ENCODE measurements at places on chromosomes 16 and 17.

- no peak for DNase-seq
Measured at GRCh38 chr16:77596261-77596660, 126.1 kb upstream of the NUDT7 start.

- no peak for DNase-seq
Measured at GRCh38 chr17:57422574-57423164, 166.3 kb downstream of the MSI2 start.

DNA sequence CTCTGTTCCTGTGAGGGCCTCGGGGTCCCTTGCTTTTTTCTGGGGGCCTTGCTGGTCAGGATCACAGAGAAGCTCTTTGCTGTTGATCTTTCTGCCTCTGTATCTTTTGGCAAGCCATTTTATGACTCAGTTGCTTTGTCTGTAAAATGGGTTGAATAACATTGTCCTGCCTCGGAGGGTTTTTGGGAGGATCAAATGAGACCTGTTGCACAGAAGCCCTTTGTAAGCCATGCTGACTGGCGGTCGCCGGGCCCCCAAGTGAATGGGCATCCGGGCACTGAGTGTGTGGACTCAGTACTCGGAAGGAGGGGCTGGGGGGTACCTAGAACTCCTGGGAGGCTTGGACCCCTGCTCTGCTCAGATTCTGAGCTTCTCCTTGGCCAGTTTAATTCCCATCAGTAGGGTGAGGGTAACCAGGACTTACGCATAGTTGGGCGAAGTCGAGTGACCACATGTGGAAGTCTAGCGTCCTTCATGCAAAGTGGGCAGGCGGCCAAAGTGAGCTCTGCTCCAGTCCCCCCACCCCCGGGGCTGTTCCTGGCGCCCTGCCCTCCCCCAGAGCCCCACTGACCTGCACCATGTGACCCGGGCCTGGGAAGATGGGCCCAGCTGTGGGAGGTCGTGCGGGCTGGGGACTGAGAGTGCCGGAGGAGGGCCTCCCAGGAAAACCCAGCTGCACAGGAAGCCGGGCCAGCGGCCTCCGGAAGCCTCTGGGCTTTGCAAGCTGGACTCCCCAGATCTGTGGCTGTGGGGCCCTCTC is 284.0 kb downstream of the SEC14L1 start:
- DNase-seq, result no peak

GRCh38 chr17:2120586-2121335 is 65.9 kb downstream of the HIC1 start:
- no peak for DNase-seq

DNA sequence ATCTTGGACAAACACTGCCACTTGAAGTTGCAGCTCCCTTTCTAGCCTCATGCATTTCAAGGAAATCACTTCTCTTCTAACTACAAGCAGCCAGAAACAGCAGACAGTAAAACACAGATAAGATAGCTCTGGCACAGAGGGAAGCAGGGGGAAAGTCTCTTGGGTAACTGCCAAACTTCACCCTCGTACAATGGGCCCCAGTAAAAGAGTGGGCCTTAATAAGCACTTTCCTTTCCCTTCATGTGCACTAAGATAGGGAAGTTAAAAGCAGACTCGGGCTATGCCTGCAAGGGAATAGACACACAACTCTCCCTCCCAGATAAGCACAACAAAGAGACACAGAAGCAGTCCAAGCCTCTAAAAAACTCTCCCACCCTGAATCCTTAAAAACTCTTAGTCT is 4.2 kb upstream of the KRTAP4-5 start:
- DNase-seq, result no peak

DNA sequence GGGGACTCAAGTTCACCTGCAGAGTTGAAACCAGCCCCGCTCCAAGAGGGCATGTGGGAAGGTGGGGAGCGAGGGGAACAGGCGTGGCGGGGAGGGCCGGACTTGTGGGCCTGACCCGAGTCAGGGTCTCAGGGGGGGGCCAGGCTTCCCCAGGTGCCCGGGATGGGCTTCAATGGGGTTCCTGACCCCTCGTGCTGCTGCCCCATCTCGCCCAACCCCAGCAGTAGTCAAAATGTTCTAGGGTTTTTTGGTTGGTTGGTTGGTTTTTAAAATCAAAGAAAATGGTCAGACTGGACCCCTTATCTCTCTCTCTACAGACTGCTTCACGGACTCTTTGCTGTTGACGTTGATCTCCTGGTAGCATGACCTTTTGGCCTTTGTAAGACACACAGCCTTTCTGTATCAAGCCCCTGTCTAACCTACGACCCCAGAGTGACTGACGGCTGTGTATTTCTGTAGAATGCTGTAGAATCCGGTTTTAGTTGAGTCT is 69.5 kb downstream of the AMFR start:
- DNase-seq, result no peak

DNA sequence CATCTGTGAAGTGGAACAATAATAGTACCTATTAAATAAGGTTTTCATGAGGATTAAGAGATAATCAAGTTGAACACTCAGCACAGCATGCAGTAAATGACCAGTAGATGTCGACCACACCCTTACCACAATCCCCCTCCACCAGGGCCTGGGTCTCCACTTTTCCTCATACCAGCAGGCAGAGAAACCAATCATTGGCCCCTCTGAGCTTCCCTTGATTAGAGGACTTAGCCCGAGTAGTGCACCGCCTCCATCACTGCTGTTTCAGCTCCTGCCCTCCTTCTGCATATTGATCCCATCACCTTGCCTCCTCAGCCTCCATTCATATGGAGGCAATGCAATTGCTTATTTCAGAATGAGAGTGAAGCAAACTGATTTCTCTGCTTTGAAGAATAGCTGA is 96.5 kb upstream of the CDH11 start:
- no peak for DNase-seq

- DNase-seq, result no peak
Measured at GRCh38 chr17:30532871-30533270, 55.7 kb downstream of the GOSR1 start.

- no peak for DNase-seq
Measured at GRCh38 chr16:69544088-69544487, 21.7 kb upstream of the NFAT5 start.

DNA sequence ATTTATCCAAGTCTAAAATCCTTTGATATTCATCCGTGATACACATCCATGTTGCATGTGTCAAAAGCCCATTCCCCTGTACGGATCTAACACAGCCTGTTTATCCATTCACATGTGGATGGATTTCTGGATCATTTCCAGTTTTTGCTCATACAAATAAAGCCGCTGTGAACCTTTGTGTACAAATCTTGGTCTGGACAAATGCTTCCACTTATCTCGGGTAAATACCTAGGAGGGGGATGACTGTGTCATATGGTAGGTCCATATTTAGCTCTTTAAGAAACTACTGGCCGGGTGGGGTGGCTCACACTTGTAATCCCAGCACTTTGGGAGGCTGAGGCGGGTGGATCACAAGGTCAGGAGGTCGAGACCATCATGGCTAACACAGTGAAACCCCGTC is 6.3 kb upstream of the TBCD start:
- DNase-seq, result no peak

DNA sequence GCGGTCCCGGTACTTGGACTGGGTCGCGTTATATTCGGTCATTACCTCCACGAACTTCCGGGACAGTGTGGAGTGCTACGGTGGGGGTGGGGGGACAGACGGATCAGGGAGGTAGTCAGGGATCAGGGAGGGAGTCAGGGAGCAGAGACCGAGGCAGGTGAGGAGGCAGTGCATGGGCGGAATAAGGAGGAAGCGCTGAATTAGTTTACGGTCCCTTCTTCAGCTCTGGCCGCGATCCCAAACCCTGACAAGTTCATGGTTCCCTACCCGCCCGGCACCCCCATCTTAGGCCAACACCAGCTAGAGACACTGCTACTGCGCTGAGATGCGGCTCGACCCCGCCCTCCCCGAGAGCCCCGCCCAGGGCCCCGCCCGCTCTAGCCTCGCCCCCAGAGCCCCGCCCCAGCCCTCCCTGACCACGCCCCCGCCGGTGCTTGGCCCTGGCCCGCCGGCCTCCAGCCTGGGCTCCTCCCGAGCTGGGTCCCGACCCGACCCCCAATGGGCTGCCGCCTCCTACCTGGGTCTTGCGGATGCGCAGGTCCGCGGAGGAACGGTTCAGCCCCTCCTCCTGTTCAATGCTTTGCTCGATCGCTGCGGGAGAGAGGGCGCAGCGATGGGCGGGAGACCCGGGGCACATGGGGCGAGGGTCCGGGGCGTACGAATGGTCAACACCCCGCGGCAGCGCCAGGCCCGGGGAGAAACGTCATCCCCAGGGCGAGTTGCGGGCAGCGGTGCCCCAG is 12.1 kb downstream of the HSD3B7 start:
- peak; percentile 70 for DNase-seq

- DNase-seq, result no peak
Measured at GRCh38 chr16:86099326-86099725, 200.4 kb downstream of the IRF8 start.

- DNase-seq, result no peak
Measured at GRCh38 chr17:4142107-4142900, 526 bp downstream of the ZZEF1 start.

DNA sequence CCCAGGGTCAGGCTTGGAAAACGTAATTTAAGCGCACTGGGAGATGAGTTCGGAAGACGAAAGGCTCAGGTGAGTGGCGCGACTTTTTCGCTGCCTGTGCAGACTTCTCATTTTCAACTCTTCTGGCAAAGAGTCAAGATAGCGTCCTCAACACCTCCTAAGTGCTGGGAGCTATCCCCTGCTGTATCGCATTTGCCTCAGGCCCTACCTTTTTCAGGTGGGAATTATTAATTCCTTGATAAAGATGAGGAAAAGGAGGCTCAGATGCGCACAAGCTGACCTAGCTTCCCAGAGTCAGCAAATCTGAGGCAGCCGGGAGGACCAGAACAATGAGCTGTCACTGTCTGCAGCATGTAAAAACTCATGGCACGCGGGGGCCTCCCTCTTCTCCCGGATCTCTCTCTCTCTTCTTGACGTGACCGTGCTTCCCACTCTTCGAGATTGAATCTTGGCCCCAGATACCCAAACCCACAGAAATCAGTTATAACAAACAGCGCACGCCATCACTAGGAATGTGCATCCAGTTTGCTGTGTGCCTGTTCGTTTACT is 512 bp upstream of the ADAMTS18 start:
- DNase-seq, result no peak

- DNase-seq, result no peak
Measured at GRCh38 chr17:79774561-79774975, 3.4 kb upstream of the CBX2 start.

- no peak for DNase-seq
Measured at GRCh38 chr17:78151514-78152008, 5.4 kb downstream of the C17orf99 start.

DNA sequence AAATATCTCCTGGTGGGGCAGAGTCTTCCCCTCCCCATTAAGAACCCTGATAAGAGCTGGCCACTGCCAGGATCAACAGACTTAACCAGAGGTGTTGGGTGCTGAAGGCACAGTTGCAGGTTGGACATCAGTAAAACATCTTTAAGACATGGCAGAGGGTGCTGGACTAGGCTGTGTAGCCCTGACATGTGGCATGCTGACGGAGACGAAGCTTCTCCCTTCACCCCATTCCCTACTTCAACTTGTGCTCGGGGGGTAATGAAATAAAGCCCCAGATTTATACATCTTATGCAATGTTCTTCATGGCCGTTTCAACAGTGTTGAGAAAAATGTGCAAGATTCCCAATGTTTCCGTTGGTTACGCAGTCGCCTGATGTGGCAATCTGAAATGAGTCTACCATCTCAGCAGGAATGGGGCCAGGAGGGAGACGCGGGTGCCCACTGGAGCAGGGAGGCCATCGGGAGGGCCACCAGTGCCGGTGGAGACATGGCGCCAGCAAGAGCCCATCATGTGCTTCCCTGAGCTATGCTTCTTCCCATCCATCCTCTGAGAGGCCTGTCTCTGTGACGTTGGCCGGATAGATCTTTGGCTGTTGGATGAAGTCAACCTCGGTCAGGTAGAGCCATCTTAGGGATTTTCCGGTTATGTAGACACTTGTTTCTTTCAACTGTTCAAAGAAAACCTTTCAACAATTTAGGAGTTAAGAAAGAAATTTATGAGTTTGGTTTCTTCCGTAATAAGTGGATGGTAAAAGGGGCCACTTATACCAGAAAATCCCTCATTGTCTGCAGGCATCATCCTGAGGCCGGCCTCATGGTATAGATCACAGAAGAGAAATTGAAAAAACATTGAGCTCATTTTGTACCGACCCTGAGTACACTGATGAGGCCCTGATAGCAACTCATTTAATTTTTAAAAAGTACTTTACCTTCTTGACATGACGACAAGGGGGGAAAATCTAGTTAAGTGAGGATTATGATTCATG is 6.4 kb downstream of the IRF8 start:
- DNase-seq, result no peak

- no peak for DNase-seq
Measured at GRCh38 chr17:61490540-61490975, 38.3 kb downstream of the TBX4 start.

- DNase-seq, result no peak
Measured at GRCh38 chr16:19678804-19679203, 39.2 kb downstream of the KNOP1 start.

DNA sequence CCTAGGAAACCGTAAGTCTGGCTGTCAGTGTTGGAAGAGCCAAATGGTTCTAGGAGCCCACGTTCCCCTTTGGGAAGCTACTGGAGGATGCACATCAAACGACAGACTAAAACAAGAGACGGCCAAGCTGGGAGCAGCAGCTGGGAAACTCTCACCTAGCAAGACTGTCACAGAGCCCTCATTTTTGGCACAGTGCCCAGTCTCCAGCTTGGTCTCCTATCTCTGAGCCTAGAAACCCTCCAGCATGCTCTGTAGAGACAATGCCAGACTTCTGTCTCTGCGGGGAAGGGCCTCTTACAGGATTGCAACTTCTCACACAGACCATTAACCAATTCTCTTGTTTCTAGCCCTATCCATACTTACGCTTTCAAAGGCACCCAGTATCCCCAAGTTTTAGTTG is 23.5 kb downstream of the GTF3C1 start:
- DNase-seq, result no peak

DNA sequence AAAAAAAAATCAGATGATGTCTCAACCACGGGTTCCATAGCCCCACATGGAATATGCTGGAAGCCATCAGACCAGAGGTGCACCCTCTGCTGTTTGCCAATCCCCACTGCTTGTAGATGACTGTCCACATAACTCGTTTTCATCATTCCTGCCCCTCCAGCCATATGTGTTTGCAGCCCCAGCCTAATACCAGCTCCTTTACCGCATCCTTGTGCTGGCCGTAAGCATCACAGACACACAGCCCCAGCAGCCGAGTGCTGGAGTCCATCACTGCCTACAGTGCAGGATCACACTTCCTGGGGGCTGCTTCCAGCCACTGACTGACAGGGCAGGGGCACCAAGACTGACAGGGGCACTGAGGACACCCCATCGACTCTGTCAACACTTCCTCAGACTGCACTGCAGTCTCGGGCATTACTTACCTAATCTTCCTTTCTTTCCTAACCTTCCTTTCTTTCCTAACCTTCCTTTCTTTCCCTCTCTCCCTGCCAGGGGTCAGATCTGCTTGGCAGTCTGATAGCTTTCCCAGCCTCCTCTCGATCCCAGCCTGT is 5.0 kb downstream of the RCVRN start:
- no peak for DNase-seq

GRCh38 chr17:28843816-28844148 is 1.2 kb upstream of the FAM222B start:
- no peak for DNase-seq

GRCh38 chr17:19713462-19713861 is 2.9 kb downstream of the SLC47A2 start:
- no peak for DNase-seq

GRCh38 chr16:1537138-1537577 is 3.7 kb downstream of the TMEM204 start:
- no peak for DNase-seq

- DNase-seq, result no peak
Measured at GRCh38 chr17:10135539-10136257, 62.7 kb downstream of the GAS7 start.
